ENCODE measurements at places on chromosomes 7 and 10.

DNA sequence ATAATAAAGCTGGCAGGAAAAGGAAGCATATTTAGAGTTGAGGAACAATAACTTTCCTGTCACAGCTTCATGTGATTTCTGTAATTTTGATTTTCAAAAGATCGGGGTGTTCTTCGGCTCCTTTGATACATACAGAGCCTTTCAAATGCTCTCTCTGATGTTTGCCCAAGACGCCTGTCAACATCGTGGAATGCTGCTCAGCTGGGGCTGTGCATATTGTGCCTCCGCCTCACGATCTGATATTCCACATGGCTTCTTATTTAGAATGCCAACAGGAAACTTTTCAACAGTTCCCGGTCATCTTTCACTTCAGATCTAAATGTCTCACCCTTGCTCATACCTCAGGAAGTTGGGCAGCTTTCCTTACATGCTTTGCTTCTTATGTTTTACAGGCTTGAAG is 7.3 kb downstream of the NPY start:
- no peak for DNase-seq

DNA sequence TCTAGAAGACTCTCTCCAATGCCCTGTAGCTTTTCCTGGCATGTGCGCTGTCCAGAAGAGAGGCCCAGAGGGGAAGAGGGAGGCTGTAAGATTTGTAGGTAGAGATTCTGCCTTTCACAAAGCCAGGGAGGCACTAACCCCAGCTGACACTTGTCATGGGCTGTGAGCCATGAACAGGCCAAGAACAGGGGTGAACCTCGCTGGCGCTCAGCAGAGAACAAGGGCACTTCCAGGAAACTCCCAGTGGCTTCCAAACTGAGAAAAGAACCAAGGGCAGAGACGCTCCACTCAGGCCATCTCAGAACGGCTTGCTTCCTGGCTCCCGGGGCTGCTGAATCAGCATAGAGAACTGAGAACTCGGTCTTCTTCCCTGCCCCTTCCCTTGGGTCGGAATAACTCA is 257.8 kb upstream of the ZNF32 start:
- DNase-seq, result no peak

GRCh38 chr7:77548206-77548605 is 11.1 kb downstream of the PTPN12 start:
- DNase-seq, result no peak

GRCh38 chr7:105610165-105610930 is 29.1 kb upstream of the EFCAB10 start:
- DNase-seq, result no peak

- DNase-seq, result no peak
Measured at GRCh38 chr7:99579956-99580777, 17.9 kb upstream of the TMEM225B start.

GRCh38 chr7:14835384-14835783 is 67.2 kb downstream of the DGKB start:
- no peak for DNase-seq

DNA sequence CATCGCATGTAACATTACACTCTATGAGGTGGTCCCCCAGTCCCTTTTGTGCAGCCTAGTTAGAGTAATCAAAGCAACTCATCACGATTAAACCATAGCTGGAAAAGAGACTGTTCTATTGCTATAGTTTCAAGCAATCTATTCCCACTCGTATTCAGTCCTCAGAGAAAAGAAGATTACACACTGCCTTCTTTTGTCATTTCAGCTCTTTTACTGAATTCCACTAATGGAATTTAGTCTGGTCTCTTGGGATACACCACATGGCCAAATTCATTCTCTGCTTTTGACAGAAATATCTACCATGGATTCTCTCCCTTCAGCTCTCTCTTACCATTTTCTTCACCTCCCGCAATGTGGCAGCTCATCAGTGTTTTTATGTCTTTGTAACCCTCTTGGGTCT is 108.9 kb upstream of the HDAC9 start:
- no peak for DNase-seq

DNA sequence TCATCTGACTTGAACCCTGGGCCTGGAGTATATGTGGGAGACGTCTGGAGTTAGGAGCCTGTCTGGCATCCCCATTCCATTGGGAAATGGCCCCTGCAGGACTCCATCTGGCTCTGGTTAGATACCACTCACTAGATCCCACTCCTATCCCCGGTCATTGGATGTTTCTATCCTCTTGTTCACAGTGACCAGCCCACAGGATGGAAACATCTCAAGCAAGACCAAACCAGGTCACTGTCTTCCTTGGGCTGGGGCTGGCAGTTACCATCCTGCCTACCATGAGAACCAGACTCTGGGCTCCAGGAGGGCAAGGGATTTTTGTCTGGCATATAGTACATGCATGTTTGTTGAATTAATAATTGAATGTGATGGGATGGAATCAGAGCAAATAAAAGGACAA is 415.7 kb downstream of the GRID1 start:
- no peak for DNase-seq

GRCh38 chr7:11701829-11702560 is 130.0 kb downstream of the THSD7A start:
- DNase-seq, result no peak

GRCh38 chr10:102322914-102323313 is 72.6 kb upstream of the NFKB2 start:
- DNase-seq, result no peak

GRCh38 chr7:147400221-147400689 is 1190.3 kb upstream of the C7orf33 start:
- peak; percentile 20 for DNase-seq

- DNase-seq, result no peak
Measured at GRCh38 chr10:63120554-63120953, 12.6 kb upstream of the NRBF2 start.

GRCh38 chr10:96090463-96090800 is 39.7 kb upstream of the ZNF518A start:
- DNase-seq, result no peak

DNA sequence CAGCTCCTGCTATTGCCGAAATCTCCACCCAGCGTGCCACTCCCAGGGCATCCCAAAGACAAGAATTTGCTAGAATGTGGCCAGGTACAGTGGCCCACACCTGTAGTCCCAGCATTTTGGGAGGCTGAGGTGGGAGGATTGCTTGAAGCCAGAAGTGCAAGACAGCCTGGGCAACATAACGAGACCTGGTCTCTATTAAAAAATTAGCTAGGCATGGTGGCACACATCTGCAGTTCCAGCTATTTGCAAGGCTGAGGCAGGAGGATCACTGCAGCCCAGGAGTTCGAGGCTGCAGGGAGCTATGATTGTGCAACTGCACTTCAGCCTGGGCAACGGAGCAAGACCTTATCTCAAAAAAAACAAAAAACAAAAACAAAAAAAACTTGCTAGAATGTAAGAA is 73.3 kb upstream of the LYZL2 start:
- no peak for DNase-seq

- DNase-seq, result no peak
Measured at GRCh38 chr7:2954433-2954853, 89.2 kb downstream of the CARD11 start.
